CD4-positive, CD25-positive, alpha-beta regulatory T cell (primary cell): ENCODE measurements at places on chromosomes 11 and 22.

- no peak for DNase-seq
Measured at GRCh38 chr11:43555816-43556611, 124.5 kb upstream of the HSD17B12 start.

DNA sequence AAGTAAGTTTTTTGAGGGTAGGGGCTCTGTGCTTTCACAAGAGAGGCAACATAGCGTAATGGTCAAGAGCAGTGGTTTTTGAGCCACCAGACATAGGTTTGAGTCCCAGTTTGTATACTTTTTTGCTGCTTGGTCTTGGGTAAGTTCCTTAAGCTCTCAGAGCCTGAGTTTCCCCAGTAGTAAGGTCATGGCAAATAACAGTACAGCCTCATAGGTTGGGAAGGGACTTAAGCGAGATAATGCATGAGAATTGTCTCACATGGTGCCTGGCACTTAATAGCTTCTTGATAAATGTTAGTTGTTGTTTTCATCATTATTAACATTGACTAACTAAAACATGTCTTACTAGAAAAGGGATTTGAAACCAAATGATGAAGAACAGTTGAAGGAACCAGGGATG is 83.1 kb downstream of the ARFGAP2 start:
- DNase-seq = no peak

DNA sequence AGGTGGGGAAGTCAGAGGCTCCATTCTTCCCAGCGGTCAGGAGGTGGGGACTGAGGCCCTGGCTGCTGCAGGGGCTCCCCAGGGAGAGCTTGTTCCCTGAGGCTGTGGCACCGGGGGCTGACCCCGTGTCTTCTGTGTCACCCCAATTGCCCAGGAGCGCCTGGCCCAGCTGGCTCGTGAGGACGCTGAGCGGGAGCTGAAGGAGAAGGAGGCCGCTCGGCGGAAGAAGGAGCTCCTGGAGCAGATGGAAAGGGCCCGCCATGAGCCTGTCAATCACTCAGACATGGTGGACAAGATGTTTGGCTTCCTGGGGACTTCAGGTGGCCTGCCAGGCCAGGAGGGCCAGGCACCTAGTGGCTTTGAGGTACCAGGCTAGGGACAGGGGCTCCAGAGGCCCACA is 53.2 kb downstream of the MYO7A start:
- DNase-seq = no peak

GRCh38 chr11:60657888-60658287 is 41.5 kb upstream of the MS4A8 start:
- no peak for DNase-seq

GRCh38 chr11:11995601-11996000 is 12.8 kb downstream of the DKK3 start:
- DNase-seq = no peak

DNA sequence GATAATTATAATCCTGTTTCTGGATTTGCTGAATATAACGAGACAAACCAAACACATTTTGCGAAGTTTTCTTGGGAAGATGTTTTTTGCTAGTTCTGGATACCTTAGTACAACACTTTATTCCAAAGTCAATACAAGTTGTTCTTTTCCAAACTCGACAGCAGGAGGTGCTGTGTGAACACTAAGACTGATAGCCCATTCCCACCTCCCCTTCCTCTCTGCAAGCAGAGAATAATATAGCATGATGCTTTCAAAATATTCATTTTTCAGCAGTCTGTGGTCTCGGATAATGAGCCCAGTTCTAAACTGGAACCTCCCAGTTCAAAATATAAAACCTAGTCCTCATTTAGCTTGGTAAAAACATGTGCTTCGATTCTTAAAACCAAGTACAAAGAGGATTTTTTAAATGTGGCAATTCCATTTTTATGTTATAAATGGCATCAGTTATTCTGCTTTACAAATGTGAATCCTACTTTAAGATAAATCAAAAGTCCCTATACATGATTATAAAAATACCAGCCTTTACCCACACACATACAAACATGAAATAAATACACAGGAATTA is 129.1 kb downstream of the DCDC1 start:
- peak; percentile 13 for DNase-seq

GRCh38 chr22:38756711-38757463 is 1.1 kb upstream of the SUN2 start:
- peak; percentile 55 for DNase-seq

GRCh38 chr11:60193687-60194433 is 11.0 kb upstream of the MS4A6A start:
- peak; percentile 61 for DNase-seq

DNA sequence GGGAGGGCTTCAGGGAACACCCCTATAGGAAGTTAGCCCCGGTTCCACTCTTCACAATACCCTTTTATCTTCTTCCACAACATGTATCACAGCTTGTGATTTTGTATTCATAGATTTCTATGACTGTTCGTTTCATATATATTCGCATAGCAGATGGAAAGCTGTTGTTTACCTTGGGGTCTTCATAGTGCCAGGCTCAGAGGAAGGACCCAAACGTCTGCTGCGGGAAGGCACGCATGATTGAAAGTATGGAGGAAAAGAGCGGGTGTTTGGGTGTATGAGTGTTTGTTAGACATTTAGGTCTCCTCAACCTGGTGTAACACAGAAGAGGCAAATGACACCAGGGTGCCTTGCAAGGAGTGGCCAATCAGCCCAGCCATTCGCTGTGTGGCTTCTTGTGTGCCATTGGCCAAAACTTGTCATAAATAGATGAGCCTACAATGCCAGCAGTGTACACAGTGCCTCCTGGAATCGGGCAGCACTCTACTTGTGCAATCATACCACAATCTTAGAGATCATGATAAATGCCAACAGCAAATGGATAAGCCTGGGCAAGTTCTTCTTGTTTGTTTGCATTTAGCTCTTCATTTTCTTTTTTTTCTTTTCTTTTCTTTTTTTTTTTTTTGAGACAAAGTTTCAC is 10.9 kb upstream of the ADA2 start:
- no peak for DNase-seq

DNA sequence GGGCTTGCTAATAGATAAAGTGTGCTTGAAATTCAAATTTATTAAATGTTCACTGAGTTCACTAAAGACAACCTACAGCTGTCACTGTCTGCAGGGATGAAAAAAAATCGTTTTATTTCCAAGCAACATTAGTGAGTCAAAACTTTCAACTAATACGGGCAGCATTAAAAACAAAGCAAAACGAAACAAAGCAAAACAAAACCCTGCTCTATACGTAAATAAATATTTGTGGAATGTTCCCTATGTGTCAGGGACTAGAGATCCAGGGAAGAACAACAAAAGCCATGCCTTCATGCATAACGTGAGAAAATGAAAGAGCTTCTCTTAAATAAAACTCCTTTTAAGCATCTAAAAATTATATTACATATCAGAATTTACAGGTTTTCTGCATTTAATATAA is 553 bp downstream of the NAALAD2 start:
- no peak for DNase-seq

GRCh38 chr11:35017528-35018342 is 101.3 kb downstream of the PDHX start:
- DNase-seq = no peak

- peak; percentile 54 for DNase-seq
Measured at GRCh38 chr11:64206457-64207255, at the start of gene FERMT3. FERMT3 (plus strand) TSS chr11:64206721; CDS start chr11:64207365, 644 bp downstream.

- DNase-seq = no peak
Measured at GRCh38 chr11:43941257-43941994, 1.0 kb upstream of the C11orf96 start.

- peak; percentile 63 for DNase-seq
Measured at GRCh38 chr22:46219636-46220035, 30.5 kb downstream of the CDPF1 start.

DNA sequence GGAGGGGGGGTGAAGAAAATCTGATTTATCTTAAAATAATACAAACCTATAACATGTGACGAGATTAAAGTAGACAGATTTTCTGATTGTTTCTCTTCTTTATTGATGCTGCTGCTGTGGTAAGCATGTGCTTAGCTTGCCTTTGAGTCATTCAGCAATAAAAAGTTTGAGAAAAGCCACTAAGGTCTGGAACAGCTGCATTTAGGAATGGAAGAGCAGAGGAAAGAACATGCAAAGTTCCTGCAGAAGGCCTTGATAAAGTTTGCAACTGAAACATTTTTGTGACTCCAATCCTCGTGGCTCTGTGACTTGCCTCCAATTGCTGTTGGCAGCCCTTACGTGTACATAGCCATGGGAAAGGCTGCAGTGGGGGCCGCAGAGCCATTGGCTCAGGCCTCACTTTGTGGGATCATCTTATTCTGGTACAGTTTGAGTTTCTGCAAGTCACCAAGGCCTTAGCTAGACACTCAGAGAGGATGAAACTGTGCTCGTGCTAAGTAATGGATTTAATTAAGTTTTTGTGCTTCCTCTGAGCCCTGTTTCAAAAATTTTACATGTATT is 370.2 kb downstream of the AASDHPPT start:
- DNase-seq = no peak

DNA sequence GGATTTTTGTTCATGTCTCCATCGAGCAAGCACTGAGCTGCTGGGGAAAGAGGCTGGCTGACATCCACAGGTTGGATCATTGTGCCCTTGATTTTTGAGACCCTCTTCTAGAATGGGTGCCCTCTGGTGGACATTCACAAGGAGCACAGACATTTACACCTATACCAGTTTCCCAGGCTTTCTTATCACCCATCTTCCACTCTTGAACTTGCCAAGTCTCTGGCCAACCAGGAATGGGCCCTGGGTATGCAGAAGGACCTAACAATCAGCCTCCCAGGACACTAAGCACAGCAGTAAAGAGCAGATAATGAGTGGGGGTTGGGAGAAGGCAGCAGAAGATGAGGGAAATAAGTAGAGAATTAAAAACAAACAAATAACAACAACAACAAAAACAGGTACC is 5.7 kb upstream of the INTS4 start:
- DNase-seq = peak; percentile 72

- DNase-seq = no peak
Measured at GRCh38 chr22:37244922-37245722, 1.1 kb upstream of the RAC2 start.

GRCh38 chr22:40894417-40894816 is 32.5 kb upstream of the DNAJB7 start:
- no peak for DNase-seq

- no peak for DNase-seq
Measured at GRCh38 chr11:104046331-104046730, 9.9 kb downstream of the DDI1 start.

DNA sequence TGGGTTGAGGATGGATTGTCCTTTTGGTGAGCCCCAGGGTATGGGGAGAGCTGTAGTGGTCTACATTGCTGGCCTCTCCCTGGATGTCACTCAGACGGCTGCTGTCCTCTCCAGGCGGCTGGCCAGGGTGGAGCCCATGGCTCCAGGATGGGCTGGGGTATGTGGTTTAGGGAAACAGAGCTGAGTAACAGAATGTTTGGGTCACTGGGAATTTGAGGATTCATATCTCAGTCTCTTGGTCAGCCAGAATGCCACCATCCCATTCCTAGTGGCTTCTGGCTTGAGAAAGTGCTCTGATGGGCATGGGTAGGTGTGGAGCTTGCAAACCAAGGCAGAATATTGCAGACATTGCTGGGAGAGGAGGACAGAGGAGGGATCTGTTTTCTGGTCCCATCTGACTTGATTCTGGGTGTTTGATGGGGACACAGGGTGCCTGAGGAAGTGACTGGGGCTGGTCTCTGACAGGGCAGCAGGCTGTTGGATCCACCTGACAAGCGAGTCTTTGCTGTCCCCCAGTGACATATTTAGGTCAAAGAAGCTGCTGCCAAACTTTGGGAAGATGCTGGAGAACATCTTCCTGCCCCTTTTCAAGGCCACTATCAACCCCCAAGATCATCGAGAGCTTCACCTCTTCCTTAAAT is 41.4 kb downstream of the AMPD3 start:
- no peak for DNase-seq

GRCh38 chr11:68449951-68450350 is 10.6 kb upstream of the PPP6R3 start:
- DNase-seq = no peak

DNA sequence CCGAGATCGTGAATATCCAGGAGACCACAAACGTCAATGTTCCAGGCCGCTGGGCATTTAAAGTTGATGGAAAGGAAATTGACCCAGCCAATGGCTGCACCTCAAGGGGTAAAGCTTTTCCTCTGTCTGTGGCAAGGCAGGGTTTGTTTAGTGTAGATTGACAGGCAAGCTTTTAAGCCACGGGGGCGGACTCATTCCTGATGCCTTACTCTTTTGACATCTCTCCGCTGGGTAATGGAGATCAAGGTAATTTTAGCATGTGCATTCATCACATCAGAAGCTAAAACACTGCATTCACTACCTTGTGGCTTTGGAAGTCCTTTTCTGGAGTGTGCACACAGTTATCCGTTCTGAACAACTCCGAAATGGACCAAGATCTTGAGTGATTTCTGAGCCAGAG is 12.6 kb downstream of the TECTA start:
- no peak for DNase-seq

- DNase-seq = no peak
Measured at GRCh38 chr11:66607126-66607834, 9.2 kb upstream of the RBM14 start.

DNA sequence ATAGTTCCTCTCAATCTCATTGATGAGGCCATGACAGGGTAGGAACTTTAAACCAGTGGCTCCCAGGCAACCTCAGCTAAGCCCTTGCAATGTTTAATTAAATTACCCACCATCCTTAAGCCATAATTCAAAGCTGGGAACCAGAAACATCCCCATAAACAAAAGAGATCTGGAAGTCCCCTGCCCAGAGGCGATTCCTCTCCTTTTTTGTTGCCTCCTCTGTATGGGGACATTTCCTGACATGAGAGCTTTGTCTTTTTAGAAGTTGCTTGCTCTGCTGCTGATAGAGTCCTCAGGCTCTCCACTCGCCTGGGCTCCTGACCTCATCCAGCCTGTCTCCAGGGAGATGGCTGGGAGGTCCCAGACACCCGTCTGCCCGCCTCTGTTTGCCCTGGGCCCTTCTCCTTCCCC is 3.2 kb downstream of the DTX4 start:
- no peak for DNase-seq

DNA sequence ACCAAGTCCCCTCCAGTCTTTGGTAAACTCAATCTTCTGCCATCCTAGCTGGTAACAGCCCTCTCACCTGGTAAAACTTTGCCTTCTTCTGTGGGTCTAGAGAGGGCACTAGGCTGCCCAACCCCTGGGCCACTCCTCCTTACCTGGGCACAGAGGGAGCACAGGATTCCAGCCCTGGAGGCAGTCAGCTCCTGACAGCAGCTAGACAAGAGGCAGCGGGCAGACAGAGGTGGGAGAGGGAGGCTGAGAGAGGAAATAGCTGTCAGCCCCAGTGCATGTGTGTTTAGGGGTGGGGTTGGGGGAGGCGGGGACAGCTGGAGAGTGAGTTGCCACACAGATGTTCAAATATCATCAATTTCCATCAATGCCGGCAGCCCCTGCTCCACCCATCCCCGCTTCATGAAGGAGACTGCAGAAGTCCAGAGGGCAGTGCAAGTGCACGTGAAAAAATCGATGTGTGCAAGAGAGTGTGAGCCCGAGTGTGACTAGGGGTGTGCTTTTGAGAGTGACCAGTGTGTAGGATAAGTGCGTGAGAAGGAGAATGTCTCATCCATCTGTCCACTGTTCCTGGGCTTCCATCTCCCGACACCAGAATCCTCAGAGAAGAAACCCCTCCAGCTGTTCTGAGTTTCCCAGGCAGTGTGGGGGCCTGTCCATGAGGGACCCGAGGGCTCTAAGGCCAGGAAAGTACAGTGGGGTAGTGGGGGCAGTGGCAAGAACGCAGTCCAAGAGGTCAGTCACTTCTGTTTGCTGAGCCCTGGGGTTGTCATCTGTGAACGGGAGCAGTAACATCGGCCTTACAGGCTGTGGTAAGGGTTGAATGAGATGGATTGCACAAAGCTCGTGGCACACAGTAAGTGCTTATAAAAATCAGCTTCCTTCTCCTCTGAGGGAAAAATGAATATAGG is at the start of gene PTGDR2:
Gene PTGDR2, minus strand, starts transcription at position 225 of the 908 bp plus-strand sequence. CDS start 2,228 bp downstream, outside the sequence.
- no peak for DNase-seq

- no peak for DNase-seq
Measured at GRCh38 chr22:50144005-50144614, 26.4 kb upstream of the PANX2 start.

GRCh38 chr11:64673279-64673678 is 49.7 kb downstream of the NRXN2 start:
- no peak for DNase-seq
